Smooth muscle cell of the brain vasculature (primary cell): ENCODE measurements at places on chromosomes 13 and 19.

DNA sequence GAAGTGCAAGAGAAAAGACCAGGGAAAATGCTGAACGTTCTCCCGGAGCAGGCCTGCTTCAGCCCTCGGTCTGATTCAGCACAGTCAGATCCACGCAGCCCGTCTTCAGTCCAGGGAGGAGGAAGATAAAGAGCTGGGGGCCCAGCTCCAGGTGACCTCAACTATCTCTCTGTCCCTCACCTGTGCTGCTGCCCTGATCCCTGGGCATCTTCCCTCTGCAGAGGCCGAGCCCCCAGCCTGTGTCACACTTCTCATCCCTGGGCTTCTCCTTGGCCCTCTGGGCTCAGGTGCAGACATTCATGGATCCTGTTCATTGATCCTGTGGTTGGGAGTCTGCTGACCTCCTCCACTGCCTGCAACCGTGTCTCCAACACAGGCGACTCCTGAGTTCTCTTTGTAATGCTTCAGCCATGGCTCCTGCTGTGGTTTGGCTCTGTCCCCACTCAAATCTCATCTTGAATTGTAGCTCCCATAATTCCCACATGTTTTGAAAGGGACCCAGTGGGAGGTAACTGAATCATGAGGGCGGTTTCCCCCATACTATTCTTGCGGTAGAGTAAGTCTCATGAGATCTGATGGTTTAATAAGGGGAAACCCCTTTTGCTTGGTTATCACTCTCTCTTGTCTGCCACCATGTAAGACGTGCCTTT, 27.9 kb downstream of the COL4A2 start:
- DNase-seq: no peak

DNA sequence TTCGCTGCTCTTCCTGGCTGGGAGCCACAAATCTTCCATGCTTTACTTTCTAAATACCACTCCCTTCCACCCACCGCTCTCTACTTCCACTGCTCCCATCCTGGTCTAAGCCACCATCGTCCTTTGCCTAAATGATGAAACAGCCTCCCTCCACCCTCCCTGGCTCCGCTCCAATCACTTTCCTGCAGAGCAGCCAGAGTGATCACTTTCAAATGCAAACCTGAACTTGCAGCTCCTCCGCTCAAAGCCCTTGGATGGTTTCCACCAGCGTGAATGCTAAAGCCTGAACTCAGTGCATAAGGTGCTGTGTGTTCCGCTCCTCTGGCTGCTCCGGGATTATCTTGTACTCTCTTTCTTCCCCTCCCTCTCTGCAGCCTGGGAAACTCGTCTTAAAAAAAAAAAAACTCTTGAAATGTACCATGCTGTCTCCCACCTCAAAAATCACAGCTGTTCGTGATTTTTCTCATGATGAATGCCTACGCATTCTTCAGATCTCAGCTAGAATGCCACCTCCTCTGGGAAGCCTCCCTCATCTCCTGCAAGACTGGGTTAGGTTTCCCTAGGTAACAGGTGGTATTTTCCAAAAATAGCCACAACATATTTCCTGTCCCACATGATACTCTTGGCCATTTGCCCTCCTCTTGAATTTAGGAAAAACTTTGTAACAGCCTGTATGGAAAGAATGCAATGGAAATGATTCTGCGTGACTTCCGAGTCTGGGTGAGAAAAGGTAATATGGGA, 3.7 kb upstream of the SIN3B start:
- peak; percentile 37 for DNase-seq

- no peak for DNase-seq
These were observed 1369.8 kb downstream of the PCDH9 start for GRCh38 chr13:65860306-65860705.

DNA sequence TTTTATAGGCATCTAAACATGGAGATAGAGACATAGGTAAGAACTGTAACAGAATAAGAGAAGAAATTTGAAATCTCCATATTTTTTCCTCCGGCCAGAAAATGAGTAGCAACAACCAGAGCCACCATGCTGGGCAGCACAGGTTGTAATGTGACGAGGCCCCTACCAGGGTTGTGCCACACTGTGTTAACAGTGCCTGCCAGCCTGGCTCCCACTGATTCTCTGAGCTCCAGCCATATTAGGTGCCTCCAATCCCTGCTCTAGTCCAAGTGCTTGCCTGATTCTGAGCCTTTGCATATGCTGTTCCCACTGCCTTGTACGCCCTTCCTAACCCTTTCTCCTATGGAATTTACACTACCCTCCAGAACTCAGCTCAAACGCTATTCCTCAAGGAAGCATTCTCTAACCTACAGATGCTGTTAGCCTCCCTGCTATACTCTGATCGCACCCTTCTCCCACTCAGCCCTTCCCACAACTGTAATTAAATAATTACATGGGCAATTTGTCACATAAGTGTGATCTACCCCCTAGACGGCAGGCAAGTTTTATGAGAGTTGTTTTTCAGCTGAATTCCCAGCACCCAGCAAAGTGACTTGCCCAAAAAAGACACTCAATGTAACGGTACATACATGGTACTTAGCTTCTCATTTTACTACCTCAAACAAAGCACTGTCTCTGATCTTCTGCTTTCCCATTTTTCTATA, 37.6 kb upstream of the STARD13 start:
- no peak for DNase-seq

DNA sequence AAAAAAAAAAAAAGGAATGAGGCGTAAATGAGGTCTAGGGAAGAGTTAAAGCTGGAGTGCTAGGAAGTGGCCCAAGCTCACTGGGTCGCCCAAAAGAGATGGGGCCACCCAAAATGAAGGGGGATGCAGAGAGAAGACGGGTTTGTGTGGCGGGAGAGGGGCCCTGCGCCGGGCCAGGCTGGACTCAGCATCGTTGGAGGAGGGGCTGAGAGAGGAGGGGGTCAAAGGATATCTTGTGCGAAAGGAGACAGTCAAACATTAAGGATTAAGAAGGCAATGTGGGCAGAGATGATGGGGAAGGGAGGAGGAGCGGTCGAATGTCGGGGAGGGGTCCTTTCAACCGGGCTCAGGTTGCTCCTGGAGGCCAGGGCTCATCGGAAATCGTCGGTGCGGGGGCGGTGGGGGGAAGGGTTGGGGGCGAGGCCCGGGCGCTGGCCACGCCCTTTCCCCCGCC, 825 bp upstream of the CARM1 start:
- DNase-seq: no peak

GRCh38 chr13:71876648-71877255, 9.7 kb upstream of the DACH1 start:
- no peak for DNase-seq

DNA sequence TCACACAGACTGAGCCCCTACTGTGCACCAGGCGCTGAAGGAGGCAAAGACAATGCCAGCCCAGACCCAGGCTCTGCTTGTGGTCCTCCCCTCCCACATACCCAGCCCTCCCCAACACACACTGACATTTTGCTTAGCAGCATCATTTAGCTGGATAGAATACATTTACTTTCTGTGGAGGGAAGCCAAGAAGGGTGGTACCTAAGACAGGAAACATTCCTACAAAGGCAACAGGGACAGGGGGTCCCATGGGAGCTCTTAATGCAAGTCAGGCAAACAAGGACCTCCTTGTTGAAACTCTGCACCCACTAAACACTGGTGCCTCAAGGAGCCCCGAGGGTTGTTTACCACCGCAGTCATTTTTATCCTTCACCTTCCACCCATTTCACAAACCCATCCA, 77.0 kb upstream of the ZNF507 start:
- DNase-seq: no peak

DNA sequence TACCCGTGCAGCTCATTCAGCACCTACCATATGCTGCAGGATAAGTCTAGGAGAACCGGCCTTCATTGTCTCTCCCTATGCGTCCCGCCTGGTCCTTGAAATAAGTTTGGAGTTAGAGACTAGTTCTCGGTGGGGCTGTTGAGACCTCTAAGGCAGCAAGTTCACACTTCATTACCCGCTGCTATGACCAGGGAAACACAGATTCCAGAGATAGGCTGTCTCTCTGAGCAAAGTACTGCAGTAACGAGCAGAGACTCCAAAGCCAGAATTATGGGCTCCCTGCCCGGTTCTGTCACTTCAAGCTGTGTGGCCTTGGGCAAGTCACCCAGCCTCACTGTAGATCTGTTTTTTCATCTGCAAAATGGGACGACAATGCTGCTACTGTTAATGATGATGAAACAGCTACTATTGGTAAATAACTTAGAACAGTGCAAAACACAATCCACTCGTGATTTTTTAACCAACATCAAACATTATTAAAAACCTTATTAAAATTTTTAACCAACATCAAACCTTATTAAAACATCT, 184.1 kb downstream of the USP12 start:
- DNase-seq: no peak

GRCh38 chr13:97528518-97528917, 94.5 kb downstream of the RAP2A start:
- DNase-seq: no peak

DNA sequence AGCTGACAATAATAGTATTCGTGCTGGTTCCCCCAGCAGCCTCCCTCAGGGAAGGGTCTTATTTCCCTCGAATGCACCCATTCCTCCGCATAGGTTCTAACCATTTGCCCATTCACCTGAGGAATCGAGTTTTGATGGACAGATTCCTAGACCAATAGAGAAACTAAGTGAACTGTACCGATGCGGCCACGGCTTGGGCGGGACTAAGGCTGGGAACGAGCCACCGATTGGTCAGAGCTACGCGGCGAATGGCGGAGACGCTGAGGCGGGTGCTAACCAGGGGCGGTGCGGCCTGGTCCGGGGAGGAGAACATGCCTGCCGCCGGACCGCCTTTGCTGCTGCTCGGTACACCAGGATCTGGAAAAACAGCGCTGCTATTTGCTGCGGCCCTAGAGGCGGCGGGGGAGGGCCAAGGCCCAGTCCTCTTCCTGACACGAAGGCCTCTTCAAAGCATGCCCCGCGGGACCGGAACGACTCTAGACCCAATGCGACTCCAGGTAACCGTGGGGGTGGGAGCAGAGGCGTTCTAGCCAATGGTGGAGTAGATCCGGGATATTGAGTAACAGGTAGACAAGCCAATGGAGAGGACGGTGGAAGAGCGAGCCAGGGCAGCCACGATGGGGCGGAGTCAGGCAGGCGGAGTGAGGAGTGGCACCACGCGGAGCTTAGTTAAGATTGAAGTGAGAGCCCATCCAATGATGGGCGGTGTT, at the start of gene SWSAP1:
TSS of gene SWSAP1 (plus strand) at position 234 of the 710 bp plus-strand sequence. CDS start at position 249, 15 bp downstream.
- DNase-seq: peak; percentile 98

GRCh38 chr19:10219678-10220077, 11.5 kb downstream of the S1PR2 start:
- DNase-seq: no peak

- DNase-seq: no peak
These were observed 9.7 kb downstream of the LPAR6 start for GRCh38 chr13:48403151-48403631.

- DNase-seq: no peak
These were observed 37.1 kb upstream of the MEDAG start for GRCh38 chr13:30868799-30869470.

DNA sequence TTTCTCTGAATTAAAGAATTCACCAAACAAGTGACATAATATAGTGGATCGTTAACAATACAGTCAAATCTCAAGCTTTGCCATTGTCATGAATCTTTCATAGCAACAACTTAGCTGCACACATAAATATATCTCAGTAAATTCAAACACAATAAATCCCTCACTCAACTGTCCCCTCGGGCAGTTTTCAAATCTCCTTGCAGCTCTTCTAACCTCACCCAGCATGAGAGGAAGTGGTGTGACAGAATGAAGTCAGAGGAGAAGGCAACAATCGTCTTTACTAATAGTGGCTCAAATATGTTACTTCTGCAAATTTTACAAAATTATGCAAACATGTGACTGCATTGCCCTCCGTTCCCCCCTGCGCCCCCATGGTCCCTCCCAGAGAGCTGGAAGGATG, 148.2 kb downstream of the RAP2A start:
- no peak for DNase-seq

- no peak for DNase-seq
These were observed 3.2 kb downstream of the TPT1 start for GRCh38 chr13:45337803-45338202.

GRCh38 chr19:39310558-39311311, 9.9 kb downstream of the LRFN1 start:
- DNase-seq: no peak

DNA sequence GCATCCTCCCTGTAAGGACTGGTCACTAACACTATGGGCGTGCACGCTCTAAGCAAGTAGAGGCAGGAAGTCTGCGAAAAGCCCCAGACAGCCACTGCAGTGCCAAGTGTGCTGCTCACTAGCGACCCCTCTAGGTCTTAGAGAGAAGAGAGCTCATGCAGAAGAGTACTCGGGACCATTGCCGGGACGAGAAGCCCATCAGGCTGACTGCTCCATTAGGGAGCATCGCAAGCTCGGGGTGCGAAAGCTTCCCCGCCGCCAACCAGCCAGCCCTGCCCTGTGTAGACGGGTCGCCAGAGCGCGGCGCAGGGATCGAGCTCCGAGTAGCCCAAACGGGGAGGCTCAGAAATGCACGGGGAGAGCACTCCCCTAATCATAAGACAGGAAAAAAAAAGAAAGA, 16.6 kb downstream of the POU4F1 start:
- no peak for DNase-seq

DNA sequence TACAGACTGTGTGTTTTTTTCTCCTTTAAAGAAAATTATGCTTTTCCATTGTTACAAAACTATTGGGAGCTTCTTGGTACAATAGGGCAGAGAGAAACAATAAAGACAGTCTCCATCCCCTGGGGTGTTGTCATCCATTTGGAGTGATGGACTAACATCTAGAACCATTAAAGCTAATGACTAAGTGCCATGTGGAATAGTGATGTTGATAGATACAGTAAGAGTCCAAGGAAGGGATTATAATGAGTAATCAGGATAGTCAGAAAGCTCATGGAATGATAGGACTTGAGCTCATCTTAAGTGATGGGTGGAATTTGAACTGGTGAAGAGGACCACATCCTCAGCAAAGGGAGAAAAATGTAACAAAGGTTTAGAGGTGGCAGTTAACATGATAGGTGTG, 24.1 kb upstream of the FRY start:
- DNase-seq: no peak

GRCh38 chr19:9324584-9324962, 594 bp downstream of the ZNF559 start:
- no peak for DNase-seq

DNA sequence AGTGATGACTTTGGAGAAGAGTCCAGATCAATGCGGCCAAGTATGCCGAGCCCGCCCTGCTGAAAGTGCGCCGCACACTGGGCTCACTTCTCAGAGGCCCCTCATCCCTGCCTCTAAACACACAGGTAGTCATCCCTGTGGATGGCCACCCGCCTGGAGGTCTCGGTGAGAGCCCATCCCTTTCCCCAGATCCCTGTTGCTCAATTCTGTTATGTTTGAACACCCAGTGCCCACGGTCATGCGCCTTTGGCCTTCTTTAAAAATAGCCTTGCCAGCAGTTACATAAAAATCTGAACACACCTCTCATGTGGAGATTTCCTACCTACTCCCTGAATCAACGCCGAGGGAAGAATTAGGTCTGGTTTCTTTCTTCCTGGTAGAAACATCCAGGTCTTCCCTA, 11.9 kb downstream of the ELAVL1 start:
- no peak for DNase-seq

DNA sequence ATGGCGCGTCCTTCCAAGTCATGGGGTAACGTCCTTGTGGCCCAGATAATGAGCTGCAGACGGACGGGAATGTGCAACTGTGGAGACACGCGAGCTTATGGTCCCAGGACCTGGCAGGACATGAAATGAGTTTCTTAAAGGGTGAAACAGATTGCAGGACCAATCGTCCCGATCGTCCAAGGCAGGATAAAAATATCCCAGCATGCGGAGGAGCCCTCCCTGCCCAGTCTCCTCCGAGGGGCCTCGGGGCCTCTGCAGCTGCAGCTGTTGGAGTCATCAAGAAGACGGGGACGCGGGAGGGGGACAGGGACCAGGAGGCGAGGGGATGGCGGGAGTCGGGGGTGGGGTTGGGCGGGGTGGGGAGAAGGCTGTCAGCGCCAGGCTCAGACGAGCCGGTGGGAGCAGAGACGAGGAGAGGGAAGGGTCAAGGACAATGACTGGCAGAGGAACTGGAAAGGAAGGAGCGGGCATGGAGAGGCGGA, 14.4 kb upstream of the GARIN5A start:
- DNase-seq: no peak
